ENCODE measurements at places on chromosomes 12 and 14. TPM values are rescaled to one million over a fixed set of nuclear protein-coding genes. Genes with fewer than 3 reads are reported as not detected.

The CCDC197 gene
- not detected for polyA plus RNA-seq

The HVCN1 gene
- 0.90 TPM for polyA plus RNA-seq

The PZP gene
- polyA plus RNA-seq = not detected

The OTOGL gene
- not detected for polyA plus RNA-seq

The CSRNP2 gene
- 8.5 TPM for polyA plus RNA-seq

The ANG gene
- not detected for polyA plus RNA-seq
